Activated CD4-positive, alpha-beta T cell treated with anti-CD3 and anti-CD28 coated beads, Interleukin-2, amount 10 ng/mL, durations not matched to agents 24 days and 14 days (primary cell): ENCODE measurements at places on chromosomes 4 and X.

DNA sequence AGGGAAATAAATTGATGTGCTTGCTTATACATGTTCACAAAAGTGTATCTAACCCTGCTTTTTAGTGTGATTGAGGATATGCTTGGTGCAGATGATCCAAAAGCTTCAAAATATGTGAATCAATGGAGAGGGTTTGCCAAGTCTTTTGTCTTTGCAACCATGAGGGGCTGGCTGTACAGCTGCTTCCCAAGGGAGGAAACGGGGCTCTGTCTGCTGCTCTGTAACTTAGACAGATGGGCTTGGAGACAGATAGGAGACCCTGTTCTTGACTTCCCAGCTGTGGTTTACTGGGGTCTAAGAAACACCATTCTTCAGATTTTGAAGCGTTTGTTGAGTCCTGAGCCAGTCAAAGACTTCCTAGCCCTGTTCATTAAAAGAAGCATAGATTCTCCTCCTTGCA, 152.3 kb downstream of the DCLK2 start:
- no peak for DNase-seq

- peak; percentile 58 for DNase-seq
These were observed 3.1 kb upstream of the SFRP2 start for GRCh38 chr4:153791746-153792617.

DNA sequence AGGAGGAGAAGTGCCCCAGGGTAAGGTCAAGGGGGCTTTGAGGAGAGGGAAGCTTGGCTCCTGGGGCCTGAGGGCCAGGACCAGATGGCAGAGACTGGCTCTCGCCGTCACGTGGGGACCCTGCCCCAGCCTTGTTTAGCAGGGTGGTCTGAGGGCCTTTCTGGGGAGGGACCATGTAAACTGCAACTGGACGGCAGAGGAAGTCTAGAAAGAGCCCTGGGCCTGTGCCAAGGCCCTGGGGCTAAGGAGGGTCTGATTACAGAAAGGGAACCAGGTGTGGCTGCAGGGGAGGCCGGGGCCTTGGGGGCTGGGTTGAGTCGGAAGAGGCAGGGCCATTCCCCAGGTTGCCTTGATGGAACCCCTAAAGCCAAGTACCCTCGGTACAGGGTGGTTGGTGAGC, 1.8 kb upstream of the HGFAC start:
- DNase-seq, result no peak

- DNase-seq, result no peak
These were observed 249.9 kb downstream of the PRDM5 start for GRCh38 chr4:120672558-120673147.

DNA sequence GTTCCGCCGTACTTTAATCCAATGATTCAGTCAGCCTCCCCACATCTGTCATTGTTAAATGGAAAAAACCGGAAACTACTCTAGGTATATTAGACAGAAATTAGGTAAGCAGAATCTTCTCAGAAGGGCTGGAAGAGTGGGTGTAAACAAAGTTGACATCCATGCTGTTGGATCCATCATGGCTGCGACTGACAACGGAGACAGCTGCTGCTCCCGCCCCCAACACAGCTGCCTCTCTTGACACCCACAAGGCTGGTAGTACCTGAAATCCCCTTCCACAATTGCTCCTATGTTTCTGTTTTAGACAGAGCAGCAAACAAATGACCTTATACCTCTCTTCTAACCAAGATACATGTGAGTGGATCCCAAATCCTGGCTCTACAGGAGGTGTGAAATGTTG, 66.6 kb downstream of the RXFP1 start:
- DNase-seq, result no peak

DNA sequence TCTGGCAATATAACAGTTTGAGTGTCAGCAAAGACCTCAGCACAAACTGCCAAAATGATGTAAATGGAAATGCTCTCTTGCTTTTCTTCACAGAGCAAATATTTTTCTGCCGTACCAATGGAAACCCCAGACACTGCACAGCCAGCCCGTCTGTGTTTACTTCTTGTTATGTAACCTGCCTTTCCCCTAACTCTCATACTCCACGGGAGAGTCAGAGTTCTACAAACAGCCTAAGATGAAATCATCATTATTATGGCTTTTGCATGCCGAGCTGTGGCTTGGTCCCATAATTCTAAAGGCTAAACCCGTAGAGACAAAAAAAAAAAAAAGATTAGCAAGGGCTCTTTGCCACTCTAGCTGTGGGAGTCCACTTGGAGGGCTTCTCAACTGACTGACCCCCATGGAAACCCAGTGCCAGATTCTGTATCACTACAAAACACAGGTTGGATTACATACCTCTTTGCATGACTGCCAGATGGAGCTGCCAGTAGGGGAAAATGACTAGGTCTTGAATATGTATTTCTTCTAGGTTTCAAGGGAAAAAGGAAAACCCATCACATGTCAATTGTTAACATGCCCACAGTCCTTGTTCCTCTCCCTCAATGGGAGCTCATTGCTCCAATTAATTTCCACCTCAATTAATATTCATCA, 197.2 kb upstream of the CNKSR2 start:
- no peak for DNase-seq

DNA sequence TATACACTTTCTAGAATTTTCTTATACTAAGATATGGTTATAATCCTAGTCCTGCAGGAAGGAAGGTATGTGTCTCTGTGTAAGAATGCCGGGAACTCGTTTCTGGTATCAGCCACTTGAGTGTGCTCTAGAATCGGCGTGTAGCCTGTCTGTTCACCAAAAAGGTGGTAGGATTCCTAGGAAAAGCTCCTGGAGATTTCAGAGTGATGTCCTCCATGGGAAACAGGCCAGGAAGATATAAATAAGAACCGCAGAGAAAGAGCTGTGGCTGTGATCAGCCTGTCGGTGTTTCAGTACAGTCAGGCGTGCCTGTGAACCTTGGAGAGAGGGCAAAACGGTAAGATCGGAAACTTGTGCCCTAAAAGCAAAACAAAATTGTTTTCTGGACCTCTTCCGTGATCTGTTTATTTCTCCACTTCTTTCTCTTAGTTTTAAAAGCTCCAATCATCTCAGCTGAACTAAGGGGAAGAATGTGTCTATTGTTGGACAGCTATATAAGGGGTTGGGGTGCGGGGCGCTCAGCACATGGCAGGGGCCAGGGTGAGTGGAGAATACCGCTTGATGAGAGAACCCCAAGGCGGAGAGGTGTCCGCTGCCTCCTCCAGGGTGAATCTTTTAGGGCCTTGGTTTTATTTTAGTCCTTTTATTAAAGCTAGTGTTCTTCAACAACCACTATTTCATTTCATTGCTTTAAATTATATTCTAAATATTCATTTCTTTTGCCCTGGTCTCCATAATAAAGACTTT, 303.8 kb upstream of the TENM3 start:
- no peak for DNase-seq

GRCh38 chr4:139214039-139214534, 37.1 kb upstream of the ELF2 start:
- DNase-seq, result no peak

DNA sequence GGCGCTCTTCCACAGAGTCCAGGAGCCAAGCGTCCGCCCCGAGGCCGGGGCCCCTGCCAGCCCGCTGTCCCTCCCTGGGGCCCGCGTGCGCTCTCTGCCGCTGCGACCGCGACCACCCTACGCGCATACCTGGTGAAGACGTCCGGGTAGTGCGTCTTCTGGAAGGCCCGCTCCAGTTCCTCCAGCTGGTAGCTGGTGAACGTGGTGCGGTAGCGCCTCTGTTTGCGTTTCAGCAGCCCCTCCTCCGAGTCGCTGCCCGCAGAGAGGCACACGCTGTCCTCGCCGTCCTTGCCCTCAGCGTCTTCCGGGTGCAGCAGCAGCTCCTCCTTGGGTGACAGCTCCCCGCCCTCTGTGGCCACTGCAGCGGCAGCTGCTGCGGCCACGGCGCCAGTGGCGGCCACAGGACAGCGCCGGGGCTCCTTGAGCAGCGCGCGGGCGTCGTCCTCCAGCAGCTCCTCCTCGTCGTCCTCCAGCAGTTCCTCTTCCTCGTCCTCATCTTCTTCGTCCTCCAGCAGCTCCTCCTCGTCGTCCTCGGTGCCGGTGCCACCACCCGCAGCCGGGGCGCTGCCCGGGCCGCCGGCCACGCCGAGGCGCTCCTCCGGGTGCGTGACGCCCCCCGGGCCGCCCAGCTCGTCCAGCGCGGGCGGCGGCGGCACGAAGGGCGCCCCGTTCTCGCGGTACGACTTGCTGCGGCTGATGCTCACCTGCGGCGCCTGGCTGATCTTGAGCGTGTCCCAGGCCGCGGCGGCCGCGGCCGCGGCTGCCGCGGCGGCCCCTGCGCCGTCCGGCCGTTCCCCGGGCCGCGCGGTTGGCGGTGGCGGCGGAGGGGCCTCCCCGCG, 2.8 kb downstream of the ARX start:
- DNase-seq, result peak; percentile 69

- no peak for DNase-seq
These were observed 21.3 kb downstream of the PLRG1 start for GRCh38 chr4:154528869-154529268.

- peak; percentile 51 for DNase-seq
These were observed 24.0 kb upstream of the GBA3 start for GRCh38 chr4:22668702-22669101.

DNA sequence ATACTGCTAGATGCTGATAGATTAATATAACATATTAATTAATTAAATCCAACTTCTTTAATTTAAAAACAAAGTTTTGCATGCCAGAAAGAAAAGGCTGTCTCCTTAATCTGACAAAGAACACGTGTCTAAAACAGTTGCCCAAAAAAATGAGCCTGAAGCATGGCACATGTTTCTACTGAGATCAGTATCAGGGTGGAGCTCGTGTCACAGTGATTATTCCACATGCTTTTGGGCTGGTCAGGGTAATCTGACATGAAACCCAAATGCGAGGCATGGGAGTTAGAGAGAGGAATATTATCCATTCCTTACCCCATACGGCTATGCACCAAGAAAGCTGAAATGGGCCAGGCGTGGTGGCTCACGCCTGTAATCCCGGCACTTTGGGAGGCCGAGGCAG, 79.4 kb upstream of the ADRA2C start:
- DNase-seq, result no peak

DNA sequence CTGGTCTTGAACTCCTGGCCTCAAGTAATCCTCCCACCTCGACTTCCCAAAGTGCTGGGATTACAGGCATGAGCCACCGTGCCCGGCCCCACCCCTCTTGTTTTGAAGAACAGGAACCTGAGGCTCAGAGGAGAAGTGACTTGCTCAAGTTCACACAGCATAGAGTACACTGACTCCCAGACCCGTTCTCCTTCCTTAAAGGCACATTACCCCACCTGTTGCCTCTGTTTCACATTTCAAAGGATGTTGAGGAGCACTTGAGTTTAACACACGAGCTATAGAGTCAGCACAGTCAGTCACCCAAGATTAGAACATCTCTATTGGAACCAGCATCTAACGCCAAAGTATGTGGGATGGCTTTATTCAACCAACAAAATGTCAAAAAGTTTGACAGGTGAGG, 51.1 kb downstream of the RAI2 start:
- DNase-seq, result no peak

GRCh38 chr4:40482985-40483647, 146.5 kb downstream of the RBM47 start:
- DNase-seq, result no peak

- DNase-seq, result peak; percentile 56
These were observed 408.2 kb downstream of the SMARCA1 start for GRCh38 chrX:129115104-129115503.

GRCh38 chr4:83335701-83336100, 1.1 kb upstream of the HPSE start:
- no peak for DNase-seq

- peak; percentile 89 for DNase-seq
These were observed 23.5 kb downstream of the TLR10 start for GRCh38 chr4:38759113-38759789.

GRCh38 chr4:15341733-15342300, 86.0 kb upstream of the C1QTNF7 start:
- DNase-seq, result no peak
